NCI-H1694 treated with DMSO at 0.1 percent for 48 hours (cell line): ENCODE measurements at places on chromosomes 4 and X.

DNA sequence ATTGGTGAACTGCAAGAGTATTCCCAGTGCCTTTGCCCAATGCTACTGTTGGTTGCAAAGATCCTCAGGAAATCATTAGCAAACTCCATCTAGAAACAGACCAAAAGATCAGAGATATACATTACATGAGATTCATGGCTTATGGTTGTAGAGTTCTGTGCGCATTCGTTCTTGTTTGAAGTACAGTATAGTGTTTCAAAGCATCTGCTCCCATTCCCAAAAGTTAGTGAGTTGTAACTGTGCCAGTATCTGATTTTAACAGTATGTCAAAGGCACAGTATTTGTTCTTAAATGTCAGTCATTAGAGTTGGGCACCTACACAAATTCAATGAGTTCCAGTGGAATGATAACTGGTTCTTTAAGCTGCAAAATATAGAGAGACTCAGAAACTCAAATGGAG lies 314.7 kb upstream of the ATOH1 start:
- no peak for DNase-seq

- DNase-seq, result no peak
Observed at GRCh38 chr4:160880180-160880579, 1283.6 kb downstream of the FSTL5 start.

DNA sequence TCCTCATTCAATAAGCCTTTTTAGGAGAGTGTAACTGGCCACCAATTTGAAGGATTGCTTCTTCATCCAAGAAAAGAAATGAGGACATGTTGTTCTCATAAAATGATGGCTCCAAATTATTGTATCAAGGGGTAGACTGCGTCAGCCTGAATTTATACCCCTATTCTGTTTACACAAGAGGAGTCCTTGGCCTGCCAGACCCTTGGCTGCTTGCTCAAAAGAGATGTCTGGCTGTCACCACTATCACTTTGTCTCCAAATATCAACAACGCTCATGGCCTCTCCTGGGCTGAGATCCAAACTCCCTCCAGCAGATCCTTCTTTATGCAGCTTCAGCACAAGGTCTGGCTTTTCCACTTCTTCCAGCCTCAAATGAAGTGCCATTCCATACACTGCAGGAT lies 127.9 kb downstream of the OR13H1 start:
- DNase-seq, result no peak

DNA sequence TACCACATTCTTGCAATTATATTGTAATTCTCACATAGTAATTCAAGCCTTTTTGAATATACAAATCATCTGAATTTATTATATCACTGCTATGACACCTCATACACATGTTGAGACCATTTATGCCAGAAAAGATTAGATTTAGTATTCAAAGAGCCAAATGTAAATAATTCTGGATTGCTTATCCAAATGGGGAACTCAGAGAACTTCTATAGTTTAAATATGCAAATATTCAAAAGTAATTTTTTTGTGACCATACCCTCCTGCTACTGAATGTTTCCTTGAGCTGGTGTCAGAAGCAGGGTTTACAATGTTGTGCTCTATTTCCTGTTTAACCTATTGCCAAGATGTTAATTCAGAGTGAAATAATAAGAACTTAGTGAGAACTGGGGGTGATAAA lies 372.2 kb downstream of the TRIML1 start:
- DNase-seq, result no peak

GRCh38 chr4:184849185-184849584 lies 23.4 kb upstream of the ACSL1 start:
- no peak for DNase-seq

- no peak for DNase-seq
Observed at GRCh38 chr4:56080384-56080783, 131.6 kb downstream of the CEP135 start.

DNA sequence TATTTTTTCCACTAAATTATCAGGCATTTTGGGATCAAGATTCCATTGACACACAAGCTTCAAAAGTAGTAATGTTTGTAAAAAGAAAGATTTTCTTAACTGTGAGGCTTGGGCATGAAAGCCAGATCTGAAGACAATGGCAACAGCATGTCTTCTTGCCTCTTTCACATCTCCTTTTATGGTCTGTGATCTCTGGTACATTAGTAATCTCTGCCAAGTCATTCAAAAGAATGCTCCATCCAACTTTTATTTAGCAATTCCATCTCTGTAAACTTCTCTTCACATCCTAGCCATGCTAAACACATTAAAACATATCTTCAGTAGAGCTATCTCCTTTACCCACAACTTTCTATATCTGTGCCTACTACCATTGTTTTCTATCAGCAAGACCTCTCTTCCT lies 465.4 kb downstream of the FAT4 start:
- DNase-seq, result no peak

DNA sequence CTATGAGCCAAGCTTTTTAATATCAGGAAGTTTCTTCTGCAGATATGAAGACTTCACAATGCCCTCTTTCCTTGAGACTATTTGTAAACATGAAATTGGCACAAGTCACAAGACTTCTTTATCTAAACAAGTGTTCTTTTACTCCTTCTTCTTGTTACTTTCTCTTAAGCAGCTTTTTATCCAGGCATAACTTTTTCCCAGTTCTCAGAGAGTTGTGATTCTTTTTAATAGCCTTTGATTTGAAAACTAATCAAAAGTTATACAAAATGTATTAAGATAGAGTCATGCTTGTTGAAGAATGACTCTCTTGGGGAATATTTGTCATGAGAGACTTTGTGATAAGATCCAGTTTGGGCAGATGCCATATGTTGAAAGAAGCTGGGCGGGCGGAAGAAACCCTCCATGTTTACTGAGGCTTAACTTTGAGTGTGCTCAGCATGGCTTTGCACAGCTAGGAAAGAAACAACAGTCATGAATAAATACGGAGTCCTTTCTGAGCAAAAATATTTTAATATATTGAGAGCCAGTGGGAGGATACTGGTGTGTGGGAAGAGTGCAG lies 39.3 kb downstream of the SYTL5 start:
- no peak for DNase-seq

GRCh38 chrX:86830685-86831084 lies 682.4 kb downstream of the DACH2 start:
- no peak for DNase-seq

- no peak for DNase-seq
Observed at GRCh38 chr4:27059446-27059845, 198.8 kb downstream of the STIM2 start.

- DNase-seq, result no peak
Observed at GRCh38 chr4:185602397-185602796, 67.1 kb upstream of the PDLIM3 start.

GRCh38 chrX:113512700-113513395 lies 672.2 kb upstream of the AMOT start:
- DNase-seq, result no peak

GRCh38 chr4:54517781-54518444 lies 139.8 kb upstream of the KIT start:
- DNase-seq, result no peak

DNA sequence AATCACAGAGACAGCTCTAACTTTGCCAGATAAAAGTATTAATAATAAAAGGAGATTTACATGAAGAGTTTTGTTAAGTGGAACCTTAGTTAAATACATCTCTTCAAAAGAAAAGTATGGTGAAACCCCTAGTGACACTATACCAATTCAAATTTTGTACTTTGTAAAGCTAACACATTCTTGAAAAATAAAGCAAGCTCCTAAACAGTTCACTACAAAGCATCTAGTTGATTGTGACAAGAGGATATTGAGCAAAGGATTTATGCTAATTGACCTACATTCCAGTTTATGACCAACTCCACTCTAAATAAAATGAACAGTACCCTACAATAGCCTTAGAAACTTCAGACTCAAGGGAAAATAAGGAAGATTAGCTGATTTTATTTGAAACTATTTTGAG lies 69.4 kb upstream of the WDR17 start:
- DNase-seq, result no peak

DNA sequence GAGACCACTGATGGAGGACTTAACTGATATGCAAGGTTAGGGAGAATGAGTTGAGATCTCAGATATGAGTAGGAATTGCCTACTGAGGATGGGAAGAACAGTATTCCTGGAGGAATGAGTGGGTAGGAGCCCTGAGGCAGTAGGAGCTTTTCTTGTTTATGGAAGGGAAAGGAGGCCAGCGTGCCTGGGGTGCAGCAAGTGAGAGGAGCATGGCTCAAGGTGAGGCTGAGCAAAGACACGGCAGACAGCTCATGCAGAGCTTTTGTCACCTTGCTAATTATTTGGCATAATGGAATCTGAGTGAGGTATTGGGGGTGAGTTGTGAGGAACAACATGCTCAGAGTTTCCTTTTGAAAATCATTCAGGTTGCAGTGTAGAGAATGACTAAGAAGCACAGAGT lies 65.3 kb upstream of the IBSP start:
- no peak for DNase-seq

- DNase-seq, result no peak
Observed at GRCh38 chr4:3269105-3269927, 20.4 kb downstream of the MSANTD1 start.

DNA sequence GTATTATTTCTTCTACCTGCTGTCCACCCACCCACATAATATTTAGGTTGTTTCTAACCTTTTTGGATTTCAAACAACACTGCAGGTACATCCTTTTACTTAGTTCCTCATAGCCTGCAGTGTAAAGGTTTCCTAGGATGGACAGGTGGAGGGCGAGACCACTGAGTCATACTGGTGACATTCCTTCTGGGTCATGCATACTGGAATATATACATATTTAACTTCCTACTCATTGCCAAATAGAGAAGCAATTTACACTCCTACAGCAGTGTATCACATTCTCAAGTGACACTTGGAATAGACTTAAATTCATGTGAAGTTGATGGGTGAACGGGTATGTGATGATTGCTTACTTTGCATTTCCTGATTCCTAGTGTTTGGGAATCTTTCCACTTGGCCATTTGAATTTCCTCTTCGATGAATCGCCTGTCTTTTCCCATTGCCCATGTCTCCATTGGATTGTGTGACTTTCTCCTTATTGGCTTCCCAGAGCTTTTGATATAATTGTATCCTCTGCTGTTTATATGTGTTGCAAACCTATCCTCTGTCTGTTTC lies 8.2 kb upstream of the PPP2R2C start:
- DNase-seq, result no peak

DNA sequence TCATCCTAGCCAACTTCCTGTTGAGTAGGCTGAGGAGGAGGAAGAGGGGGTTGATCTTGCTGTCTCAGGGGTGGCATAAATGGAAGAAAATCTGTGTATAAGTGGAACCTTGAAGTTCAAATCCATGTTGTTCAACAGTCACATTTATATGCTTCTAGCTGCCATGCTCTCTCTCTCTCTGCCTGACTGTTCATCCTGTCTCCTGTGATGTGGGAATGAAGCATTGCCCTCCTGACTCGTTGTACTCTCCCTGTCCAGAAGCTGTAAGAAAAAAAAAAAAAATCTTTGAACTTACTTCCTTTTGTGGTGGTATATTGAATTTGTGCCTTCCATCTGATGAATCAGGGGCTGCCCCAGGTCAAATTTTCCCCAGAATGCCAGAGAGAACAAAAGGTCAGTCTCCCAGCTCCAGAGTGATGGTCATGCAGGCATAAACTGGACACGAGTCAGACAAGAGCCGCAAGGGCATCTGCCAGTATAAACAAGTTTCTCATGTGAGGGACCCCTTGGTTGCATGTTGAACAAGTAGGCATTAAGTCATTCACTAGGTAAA lies 257.0 kb downstream of the IDS start:
- no peak for DNase-seq

DNA sequence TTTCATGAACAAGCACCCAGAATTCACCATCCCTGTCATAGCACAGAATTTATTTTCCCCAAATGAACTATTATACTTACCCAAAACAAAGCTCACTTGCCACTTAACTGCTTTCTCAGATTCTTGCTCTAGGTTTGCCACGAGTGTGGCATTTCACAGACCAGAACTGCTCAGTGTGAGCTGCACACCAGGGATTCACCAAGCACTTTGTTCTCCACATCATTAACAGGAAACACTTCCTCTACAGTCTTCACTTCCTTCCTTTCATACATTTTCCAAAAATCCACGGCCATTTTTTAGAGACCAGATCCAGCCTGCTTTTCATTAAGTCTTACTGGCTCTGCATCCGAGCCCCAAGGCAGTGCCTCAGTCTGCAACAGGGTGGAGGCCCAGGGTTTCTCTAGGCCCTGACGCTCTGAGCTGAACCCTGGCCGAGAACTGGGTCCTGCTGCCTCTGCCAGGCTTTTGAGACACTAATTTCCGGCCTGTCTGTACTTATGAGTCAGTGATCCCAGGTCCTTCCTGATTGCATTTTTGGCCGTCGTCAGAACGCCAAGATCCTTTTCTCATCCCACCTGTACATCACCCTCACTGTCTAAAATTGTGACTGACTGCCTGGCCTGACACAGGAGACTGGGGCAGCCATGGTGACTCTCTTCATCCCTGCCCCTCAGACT lies 67.6 kb upstream of the MTNR1A start:
- no peak for DNase-seq

DNA sequence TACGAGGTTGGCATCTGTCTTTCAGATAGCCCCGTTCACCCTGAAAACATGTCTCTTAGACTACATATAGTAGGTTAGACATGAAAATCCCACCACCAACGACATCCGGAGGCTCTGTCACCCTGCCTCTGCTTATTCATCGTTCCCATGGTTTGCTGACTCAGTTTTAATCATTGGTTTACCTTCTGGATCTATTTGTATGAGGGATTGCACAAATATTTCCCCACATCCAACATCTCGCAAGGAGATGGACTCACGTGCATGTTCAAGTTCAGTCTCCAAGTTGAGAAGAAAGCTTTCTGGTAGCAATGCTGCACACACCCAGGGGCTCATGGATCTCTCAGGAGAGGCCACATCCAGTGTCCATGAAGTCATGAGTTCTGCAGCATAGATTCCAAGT lies 10.8 kb downstream of the CETN2 start:
- DNase-seq, result no peak

DNA sequence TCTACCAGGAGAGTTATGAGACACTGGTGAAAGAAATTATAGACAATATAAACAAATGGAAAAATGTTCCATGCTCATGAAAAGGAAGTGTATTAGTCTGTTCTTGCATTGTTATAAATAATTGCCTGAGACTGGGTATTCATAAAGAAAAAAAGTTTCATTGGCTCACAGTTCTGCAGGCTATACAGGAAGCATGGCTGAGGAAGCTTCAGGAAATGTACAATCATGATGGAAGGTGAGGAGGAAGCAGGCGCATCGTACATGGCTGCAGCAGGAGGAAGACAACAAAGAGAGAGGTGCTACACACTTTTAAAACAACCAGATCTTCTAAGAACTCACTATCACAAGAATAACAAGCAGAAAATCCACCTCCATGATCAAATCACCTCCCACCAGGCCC lies 184.3 kb downstream of the NPNT start:
- no peak for DNase-seq

DNA sequence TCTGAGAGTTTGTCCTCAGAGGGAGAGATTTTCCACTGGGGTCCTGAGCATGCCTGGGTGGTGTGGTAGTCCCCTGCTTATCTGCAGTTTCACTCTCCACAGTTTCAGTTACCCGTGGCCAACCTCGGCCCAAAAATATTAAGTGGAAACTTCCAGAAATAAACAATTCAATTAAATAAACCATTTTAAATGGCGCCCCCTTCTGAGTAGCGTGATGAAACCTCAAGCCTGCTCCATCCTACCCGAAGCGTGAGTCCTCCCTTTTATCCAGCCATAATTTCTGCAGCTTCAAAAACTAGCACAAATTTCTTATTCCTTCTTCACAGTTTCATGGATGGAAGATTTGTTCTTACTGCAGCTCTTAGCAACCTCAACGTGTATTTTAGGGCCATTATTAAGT lies 26.7 kb downstream of the PNMA6E start:
- no peak for DNase-seq

GRCh38 chr4:26594778-26595177 lies 10.9 kb downstream of the TBC1D19 start:
- DNase-seq, result no peak
